ENCODE measurements at places on chromosomes 2 and 18.

DNA sequence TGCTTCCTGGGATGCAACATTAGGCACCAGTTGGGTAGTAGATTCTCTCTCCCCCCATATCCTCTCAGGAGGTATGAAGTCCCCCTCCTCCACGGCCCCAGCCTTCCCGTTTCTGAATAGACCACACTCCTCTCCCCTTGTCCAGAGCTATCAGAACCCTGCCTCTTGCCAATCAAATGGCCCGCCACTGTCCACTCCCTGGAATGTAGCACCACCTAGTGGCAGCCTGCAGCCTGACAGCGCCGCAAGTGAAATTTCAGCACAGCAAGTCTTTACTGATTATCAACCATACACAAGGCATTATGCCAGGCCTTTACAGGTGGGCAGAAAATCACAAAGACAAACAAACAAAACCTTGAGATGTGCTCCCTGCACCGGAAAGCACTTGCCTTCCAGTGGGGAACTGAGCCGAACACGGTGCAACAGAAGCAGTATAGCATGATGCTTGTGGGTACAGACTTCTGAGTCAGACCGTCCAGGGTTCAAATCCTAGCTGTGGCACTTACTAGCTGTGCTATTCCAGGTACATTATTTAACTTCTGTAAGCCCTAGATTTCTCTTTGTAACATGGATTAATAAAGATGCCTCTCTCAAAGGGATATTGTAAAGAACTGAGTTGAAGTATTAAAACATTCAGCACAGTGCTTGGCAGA is 174.0 kb downstream of the SMAD2 start:
- peak; percentile 62 for DNase-seq

DNA sequence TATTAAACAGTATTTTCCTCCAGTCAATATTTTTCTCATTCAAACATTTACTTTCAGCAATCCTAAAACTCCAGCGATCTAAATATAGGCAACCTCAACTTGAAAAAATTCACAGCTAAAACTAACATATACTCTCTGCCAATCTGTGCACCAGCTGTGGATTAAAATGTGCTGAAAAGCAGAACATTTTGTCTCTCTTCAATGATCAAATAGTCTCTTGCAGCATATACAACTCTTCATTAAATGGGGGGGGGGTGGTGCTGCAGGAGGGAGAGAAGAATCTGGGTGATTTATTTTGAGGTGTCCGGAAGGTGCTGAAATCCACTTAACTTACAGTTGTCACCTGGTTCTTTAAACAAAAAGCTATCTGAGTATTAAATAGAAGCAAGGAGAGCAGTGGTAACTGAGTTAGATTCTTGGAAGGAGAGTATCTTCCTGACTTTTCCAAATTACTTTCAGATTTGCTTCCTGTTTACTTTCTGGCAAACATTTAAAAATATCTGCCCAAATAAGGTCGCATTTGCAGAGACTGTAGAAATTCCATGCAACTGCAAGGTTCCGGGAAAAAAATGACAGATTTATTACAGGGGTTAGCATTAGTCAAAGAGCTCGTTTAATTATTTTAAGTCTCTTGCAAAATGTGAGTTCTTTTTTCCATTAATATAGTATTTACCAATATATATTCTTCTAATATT is 904.7 kb upstream of the ACVR2A start:
- no peak for DNase-seq

- DNase-seq: no peak
Observed at GRCh38 chr2:177622521-177622920, 229.9 kb downstream of the AGPS start.

GRCh38 chr2:188845692-188846091 is 128.5 kb upstream of the COL3A1 start:
- DNase-seq: no peak

DNA sequence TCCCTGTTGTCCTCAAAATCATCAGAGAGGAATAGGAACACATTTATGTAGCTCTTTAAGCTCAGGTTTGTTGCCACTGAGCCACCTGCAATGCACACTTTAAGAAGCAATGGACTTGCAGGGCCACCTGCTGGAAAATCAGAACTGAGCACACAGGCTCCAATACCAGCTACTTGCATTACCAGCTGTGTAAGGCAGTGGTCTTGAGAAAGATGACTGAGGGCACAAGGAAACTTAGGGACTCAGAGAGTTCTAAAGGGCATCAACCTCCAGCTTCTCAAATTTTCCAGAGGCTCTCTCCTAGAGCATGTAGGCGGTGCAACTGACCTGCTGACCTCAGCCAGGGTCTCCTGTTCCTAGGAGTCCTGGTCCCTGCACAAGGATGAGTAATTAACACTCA is 2.5 kb upstream of the CNDP2 start:
- no peak for DNase-seq

GRCh38 chr18:38427736-38428135 is 862.1 kb upstream of the CELF4 start:
- no peak for DNase-seq

DNA sequence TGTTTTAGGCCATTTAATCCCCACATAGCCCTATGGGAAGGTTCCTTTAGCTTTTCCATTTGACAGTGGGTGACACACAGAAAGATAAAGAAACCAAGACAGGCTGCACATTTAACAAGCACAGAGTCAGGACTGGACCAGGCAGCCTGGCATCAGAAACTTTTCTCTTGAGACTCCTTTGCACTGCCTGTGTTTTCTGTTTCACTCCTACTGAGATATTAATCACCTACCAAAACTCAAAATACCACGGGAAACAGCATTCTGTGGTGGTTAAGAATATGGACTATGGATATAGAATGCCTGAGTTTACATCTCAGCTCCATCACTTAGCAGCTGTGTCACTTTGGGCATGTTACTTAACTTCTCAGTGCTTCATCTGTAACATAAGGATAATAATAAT is 73.3 kb downstream of the CTAGE1 start:
- DNase-seq: no peak

- no peak for DNase-seq
Observed at GRCh38 chr18:57077786-57078552, 68.9 kb upstream of the BOD1L2 start.

DNA sequence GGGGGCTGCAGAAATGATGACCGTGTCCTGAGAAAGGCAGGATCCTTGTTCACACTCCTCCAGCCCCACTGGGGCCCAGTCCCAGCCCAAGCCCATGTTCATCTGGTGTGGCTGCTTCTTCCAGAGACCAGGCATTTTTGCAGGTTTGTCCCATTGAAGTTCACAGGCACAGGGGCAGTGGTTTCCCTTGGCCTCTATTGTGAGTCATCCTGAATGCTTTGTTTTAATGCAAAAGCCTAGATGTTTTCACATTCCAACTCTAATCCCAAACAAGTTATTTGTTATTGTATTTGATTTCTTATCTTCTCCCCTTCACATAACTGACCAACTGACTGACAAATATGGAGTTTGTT is 426.4 kb upstream of the ID2 start:
- DNase-seq: no peak

DNA sequence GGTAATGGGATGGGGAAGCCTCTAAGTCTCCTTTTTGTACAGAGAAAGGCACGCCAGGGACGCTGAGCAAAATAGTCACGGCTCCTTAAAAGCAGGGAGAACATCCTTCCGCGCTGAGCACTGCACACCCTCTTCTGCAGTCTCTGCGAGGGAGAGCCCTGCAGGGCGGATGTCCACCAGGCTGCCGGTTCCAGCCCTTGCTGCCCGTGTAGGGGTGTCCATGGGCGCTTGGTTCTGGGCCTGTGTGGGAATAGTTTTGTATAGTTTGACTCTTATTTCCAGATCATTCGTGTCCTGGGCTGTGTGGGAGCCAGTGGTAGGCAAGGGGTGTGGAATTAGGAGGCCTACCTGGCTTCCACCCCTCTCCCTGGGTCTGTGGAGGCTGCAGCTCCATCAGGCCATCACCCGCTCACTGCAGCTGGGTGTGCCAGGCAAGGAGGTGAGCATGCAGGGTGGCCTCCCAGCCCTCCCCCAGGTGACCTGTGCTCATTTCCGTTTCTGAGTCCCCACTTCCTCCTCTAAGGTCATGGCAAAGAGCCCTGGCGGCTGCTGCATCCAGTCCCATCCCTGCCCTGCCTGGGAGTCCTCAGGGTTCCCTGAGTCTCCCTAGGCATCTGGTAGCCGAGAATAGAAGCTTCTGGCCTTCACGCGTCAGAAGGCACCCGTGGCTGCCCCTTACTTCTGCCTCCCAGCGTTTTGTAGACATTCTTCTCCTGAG is 202.6 kb downstream of the LDLRAD4 start:
- no peak for DNase-seq

GRCh38 chr2:1726558-1726957 is 17.8 kb downstream of the PXDN start:
- no peak for DNase-seq

DNA sequence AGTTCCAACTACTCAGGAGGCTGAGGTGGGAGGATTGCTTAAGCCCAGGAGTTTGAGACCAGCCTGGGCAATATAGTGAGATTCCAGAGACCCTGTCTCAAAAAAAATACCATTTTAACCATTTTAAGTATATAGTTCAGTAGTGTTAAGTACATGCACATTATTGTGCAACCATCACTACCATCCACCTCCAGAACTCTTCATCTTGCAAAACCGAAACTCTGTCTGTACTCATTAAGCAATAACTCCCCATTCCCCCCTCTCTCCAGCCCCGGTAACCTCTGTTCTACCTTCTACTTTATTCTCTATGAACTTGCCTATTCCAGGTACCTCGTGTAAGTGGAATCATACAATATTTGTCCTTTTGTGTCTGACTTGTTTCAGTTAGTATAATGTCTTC is 86.4 kb downstream of the GFPT1 start:
- DNase-seq: no peak

GRCh38 chr2:48334180-48334579 is 195.8 kb upstream of the STON1 start:
- DNase-seq: no peak

DNA sequence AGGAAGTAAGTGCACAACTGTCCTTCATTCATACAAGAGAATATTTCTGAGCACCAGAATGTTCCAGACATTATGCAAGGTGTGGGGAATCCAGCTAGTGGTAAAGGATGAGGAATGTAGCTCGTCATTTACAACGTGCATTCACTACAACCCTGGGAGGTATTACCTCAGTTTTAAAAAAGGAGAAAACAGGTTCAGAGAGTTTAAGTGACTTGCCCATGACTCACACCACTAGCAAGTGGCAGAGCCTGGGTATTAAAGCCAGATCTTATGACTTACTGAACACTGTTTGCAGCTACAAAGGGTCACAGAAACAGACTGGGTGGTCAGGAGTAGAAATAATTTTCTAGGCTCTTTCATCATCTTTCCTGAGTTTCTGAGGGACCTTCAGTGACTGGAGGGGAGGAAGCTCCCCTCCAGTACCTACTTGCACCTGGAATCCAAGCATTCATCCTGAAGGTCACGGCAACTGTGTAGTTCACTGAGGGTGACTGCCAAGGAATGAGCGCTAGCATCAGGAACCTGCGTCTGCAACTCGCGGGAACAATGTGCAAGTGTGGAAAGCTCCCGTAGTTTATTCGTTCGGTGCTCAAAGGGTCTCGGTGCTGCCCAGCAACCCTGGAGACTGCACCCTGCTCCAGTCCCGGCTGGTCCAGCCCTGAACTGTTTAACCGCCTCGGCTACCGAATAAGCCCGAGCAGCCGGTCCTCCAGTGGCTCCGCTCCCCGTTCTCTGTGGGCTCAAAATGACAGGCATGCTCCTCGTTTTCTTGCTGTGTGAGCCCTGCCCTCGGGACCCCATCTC is 647 bp downstream of the CCDC121 start:
- DNase-seq: no peak

- DNase-seq: no peak
Observed at GRCh38 chr18:76805221-76805620, 17.1 kb upstream of the ZNF236 start.

DNA sequence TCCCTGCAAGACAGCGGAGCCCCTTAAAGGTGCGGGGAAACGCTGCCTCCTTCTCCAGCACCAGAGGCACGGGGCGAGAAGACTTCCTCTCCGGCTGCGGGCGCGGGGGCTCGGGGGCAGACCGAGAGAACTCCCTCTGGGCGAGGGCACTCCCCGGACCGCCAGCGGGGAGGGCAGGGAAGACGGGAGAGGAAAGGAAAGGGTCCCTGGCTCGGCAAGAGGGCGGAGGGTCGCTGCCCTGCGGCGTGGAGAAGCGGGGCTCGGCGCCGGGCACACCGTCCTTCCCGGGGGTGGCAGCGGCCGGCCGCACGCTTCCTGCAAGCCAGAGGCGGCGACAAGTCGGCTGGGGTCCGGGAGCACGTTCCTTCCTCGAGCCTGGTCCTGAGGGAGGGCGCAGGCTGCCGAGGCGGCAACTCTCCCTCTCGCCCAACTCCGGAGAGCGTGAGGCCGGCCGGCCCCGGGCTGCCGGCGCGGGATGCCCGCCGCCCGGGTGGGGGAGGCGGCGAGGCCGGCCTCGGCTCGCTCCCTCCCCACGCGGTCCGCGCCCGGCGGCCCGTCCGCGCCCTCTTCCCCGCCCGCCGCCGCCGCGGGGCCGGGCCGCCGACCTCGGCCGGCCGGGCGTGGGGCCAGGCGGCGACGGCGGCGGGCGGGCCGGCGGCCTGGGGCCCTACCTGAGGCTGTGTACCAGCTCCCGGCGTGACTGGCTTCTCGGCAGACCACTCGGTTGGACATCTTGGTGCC is 1.1 kb downstream of the MEMO1 start:
- DNase-seq: peak; percentile 75

- DNase-seq: no peak
Observed at GRCh38 chr2:25230198-25230947, 62.0 kb upstream of the POMC start.

- DNase-seq: no peak
Observed at GRCh38 chr18:41058351-41059125, 896.5 kb upstream of the PIK3C3 start.

GRCh38 chr2:36477746-36478145 is 120.2 kb downstream of the FEZ2 start:
- no peak for DNase-seq
